Activated CD4-positive, alpha-beta T cell treated with anti-CD3 and anti-CD28 coated beads, Interleukin-2, amount 10 ng/mL, durations not matched to agents 7 days and 5 days (primary cell): ENCODE measurements at places on chromosomes 5 and 9.

- peak; percentile 36 for DNase-seq
Measured at GRCh38 chr5:73596705-73597328, 29.2 kb upstream of the ARHGEF28 start.

GRCh38 chr5:58450811-58451629 lies 8.9 kb downstream of the PLK2 start:
- DNase-seq, result no peak

DNA sequence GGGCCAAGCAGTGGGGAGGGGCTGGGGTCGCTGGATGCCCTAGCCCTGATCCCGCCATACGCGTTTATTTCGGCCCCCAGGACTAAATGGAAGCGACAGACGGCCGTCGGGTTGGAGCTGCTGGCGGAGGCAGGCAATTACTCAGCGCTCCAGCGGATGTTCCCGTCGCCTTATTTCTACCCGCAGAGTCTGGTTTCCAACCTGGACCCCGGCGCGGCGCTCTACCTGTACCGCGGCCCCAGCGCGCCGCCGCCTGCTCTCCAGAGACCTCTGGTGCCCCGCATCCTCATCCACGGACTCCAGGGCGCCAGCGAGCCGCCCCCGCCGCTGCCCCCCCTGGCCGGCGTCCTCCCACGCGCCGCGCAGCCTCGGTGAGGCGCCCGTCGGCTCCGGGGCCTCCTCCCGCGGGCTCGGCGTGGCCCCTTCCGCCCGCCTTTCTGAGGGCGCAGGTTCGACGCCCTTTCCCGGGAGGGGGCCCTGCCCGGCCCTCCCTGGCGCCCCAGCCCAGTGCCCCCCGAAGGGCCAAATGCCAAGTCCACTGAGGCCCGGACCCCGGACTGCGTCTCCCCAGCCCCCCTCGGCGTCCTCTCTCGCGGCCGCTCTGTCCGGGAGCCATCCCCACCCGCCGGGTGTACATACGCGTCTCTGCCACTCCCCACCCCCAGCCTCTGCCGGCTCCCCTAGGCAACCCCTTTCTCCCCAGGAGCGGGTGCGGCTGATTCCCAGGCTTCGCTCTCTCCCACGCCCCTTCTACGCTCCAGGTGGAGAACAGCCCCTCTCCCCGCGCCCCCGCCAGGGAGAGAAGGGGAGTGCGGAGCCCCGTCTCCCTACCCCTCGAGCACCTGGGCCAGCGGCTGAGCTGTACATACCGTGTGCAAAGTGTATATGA lies 7.0 kb downstream of the BARHL1 start:
- no peak for DNase-seq

GRCh38 chr9:135889564-135890189 lies 17.7 kb downstream of the CAMSAP1 start:
- no peak for DNase-seq

DNA sequence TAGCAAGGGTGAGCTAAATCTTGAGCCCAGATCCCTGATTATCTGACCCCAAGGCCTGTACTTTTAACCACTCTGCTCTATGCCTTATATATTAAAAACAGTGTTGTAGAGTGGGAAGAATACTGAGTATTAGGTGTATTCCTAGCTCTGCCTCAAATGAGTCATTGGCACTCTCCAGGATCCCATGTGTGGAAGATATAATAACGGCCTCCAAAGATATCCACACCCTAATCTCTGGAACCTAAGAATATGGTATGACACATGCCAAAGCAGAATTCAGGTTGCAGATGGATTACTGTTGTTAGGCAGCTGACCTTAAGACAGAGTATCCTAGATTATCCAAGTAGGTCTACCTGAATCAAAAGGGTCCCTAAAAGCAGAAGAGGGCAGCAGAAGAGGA lies 110.8 kb downstream of the ADRB2 start:
- no peak for DNase-seq

DNA sequence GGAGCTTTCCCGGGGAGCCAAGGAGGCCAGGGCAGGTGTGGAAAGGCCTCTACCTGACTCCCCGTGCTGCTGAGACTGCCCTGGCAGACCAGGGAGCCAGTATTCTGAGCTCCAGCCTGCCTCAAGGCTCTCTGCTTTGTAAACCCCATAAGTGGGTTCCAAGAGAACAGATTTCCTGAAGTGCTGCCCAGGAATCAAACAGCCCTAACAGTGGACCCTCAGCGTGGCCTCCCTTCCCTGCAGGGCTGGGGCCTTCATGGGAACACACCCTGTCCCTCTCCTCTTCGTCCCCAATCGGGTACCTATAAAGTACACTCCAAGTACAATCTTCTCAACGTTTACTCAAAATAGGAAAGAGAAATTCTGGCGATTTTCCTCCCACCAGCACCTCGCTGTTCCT lies 252.5 kb downstream of the FSTL4 start:
- no peak for DNase-seq

DNA sequence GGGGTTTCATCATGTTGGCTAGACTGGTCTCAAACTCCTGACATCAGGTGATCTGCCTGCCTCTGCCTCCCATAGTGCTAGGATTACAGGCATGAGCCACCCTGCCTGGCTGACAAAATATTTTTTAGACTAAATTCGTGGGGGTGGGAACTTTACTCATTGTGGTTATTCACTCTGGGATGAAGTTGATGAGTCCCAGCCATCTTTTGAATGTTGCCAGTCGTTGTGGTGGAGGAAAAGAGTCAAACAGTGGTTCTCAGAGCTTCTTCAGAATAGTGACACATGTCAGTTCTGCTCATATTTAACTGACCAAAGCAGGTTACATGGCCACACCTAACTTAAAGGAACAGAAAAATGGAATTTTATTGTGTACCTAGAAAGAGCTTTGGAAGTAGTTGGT lies 6.9 kb downstream of the SREK1 start:
- DNase-seq, result no peak

DNA sequence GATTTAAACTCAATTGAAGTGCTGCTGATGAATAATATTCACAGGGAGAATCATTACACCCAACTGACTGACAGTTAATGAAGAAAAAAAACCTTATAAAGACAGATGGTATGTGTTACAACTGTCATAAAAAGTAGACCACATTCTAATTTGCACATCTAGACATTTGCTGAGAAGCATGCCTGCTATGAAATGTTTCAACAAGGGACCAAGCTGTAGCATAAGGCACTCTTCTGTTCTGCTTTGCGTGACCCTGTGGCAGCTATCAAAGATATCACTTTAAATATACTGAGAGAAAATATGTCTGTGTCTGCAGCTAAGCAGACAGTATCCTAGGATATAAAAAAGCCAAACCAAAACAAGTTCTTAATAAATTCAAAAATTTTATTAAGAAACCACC lies 153.7 kb downstream of the TMEM232 start:
- no peak for DNase-seq

GRCh38 chr9:462606-463005 lies 247.9 kb downstream of the DOCK8 start:
- no peak for DNase-seq

DNA sequence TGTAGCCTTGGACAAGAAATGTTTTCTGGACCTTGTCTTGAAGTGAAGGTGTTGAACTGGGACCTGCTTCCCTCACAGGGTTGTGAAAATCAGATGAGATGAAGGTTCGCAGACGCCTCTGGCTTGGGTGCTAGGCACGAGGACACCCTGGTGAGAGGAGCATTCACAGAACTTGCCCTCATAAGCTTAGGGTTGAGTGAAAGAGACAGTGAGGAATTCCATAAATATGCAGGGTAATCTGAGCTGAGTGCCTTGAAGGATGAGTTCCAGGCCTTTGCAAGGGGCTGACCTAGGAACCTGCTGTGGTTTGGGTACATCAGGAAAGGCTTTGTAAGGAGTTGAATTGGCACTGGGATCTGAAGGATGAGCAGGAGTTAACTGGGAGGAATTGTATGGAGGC lies 75.7 kb upstream of the SAP30L start:
- no peak for DNase-seq

GRCh38 chr5:39779831-39780230 lies 355.1 kb upstream of the DAB2 start:
- no peak for DNase-seq

DNA sequence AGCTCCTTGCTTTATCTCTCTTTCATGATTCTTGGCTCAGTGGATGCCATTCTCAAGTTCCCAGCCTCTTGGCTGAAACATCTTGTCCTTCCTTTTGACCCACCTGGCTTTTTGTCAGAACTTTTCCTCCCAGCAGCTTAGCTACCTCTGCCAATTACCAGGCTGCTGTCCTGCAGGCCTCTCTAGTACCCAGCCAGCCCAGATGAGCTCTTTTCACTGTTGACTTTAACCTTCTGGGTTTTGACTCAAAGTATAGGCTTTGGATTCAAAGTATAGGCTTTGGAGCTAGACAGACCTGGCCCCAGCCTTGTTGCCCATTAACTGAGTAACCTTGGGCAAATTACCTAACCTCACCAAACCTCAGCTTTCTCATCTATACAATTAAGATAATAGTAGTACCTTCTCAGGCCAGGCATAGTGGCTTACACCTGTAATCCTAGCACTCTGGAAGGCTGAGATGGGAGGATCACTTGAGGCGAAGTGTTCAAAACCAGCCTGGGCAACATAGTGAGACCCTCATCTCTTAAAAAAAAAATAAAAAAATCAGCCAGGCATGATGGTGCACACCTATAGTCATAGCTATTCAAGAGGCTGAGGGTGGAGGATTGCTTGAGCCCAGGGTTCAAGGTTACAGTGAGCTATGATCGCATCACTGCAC lies 6.6 kb upstream of the TMEFF1 start:
- DNase-seq, result no peak

GRCh38 chr9:33125871-33126823 lies 41.0 kb downstream of the B4GALT1 start:
- DNase-seq, result no peak

DNA sequence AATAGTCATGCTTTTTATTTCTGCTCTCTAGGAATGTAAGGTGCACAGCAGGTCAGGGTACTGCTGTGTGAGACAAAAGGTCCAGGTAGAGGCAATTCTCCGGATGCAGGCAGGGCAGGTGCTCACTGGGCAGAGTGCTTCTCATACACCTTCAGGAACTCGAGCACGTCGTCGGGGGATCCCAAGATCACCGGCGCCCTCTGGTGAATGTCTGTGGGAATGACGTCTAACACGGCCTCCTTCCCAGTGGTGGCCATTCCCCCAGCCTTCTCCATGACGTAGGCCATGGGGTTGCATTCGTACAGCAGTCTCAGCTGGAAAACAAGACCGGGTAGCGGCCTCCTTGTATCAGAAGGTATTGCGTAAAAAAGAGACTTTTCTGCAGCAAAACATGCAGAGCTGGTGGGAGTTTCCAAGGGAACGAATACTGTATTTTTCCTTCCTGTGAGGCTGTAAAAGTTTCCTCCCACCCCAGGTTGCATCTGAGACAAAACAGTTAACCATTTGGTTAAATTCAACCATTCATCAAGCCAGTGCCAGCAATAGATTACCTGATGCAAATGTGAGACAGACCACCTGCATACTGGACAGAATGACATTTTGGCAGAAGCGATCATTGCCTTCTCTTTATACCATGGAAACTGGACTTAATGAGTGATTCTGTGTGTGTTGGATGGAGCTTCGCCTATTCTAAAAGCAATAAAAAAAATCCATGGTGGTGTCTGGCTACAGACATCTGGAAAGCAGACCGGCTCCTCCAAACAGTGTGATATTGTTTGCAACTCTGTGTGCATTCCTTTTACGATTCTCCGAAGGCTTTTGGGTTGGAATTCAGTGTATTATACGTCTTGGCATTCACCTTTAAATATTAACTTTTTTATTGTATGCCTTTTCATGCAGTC lies 9.9 kb upstream of the FBP2 start:
- peak; percentile 74 for DNase-seq

GRCh38 chr9:94982211-94982610 lies 255.7 kb downstream of the AOPEP start:
- DNase-seq, result no peak

DNA sequence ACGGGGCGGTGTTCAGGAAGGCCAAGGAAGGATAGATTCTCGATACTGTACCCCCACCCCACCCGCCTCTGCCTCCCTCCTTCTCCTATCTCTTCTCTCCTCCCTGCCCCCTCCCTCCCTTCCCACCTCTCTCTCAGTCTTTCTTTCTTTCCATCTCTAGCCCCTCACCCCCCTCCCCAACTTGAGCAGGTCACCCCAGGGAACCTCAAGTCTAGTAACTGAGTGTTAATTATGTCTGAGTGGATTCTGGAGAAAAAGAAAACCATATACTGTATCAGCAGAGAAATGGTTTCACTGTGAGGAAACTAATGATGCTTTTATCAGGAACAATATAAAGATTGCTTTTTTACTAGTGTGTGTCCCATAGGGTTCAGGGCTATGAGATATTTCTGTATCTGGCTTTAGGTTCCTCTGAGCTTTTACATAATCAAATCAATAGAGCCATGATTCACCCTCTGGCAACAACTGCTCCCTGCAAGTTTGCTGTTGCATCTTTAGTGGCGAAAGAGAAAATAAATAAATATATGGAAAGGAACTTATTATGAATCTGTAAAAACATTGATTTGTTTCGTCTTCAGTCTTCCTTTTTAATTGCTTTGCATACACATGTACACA lies 639.7 kb downstream of the CCDC171 start:
- DNase-seq, result no peak
